ENCODE measurements at places on chromosomes 7 and 10.

- peaks cover 41% of the 10 kb centered on the region for H3K36me3 ChIP-seq
- DNase-seq: no peak
- no peaks in the 10 kb centered on the region for H3K27me3 ChIP-seq
- H3K4me3 ChIP-seq: no peak overlapping the region
Observed at GRCh38 chr7:2131800-2132199, 100.9 kb downstream of the MAD1L1 start.

DNA sequence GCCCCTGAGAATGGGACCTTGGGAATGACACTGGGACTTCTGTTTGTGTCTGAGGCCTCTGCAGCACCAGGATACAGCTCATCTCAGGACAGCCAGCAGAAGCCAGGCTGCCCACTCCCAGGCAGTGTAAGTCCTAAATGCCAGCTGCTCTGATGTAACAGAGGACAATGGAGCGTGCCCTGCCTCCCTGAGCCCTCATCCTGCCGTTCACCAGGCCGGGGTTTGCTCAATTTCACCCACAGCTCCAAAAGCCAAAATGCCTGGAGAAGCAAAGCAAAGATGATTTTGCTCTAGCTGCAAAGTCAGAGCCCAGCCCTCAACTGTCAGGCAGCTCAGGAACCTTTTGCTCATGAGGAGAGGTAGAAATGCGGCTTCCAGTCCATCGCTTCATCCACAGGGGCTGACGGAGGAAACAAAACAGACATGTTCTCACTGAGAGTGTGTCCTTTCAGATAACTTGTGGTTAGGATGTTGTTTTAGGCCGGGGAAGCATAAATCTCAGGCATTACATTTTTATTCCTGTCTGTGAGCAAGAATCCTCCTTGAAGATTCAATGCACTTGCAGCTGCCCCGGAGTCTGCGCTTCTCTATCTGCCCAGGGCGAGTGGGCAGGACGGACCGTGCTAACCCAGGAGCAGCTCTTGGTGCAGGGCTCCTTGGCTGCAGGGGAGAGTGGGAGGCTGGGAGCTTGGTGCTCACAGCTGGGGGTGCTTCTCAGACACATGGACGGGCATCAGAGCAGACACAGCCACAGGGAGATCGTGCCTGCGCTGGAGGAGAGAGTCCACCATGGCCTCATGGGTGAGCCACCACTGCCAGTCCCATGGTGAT lies 83.2 kb upstream of the CHST15 start:
- H3K4me1 ChIP-seq: no peaks in the 10 kb centered on the region
- DNase-seq: no peak
- H3K36me3 ChIP-seq: no peaks in the 10 kb centered on the region
- no peak overlapping the region for H3K4me3 ChIP-seq
- no peak overlapping the region for H3K27ac ChIP-seq

DNA sequence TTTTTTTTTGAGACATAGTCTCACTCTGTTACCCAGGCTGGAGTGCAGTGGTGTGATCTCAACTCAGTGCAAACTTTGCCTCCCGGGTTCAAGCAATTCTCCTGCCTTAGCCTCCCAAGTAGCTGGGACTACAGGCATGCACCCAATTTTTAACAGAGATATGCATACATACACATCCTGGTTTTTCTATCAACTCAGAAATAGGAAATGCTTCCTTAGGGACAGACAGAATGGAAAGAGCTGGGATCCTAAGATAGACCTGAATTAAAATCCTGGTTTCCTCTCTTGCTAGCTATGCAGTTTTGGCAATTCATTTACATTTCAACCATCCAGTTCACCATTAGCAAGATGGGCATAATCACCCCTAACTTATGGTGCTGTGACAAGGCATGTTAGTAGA lies 347.5 kb downstream of the GPAM start:
- no peaks in the 10 kb centered on the region for H3K36me3 ChIP-seq
- no peak for DNase-seq
- no peaks in the 10 kb centered on the region for H3K4me1 ChIP-seq
- no peak overlapping the region for H3K27ac ChIP-seq

DNA sequence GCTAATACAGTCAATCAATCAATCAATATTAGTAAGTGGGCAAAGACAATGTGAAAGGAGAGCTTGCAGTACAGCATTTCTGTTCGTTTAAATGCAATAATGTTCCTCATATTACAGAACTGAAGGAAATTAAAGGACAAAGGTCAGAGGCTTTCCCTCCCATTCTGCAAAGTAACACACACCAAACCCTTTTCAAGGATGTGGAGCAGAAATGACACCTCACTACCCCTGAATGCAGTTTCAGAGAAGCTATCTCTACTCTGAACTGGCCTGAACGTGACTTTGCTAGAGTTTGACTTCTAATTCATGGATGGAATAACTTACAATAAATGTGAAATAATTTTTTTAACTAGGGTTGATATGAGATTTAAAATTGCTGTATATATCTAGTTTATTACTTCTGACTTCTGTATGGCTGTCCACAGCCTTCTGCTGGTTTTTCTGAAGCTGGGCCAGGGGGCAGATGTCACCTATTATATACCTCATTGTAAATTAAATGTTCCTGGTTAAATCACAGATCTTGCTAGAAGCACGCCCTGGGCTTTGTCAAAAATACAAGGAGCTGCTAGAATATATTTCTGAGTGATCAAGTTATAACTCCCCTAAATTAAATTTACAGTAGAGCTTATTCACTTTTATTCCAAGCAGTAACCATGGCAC lies 156.9 kb upstream of the C7orf33 start:
- no peak overlapping the region for H3K27ac ChIP-seq
- DNase-seq: no peak
- H3K27me3 ChIP-seq: no peaks in the 10 kb centered on the region
- H3K4me1 ChIP-seq: no peaks in the 10 kb centered on the region

DNA sequence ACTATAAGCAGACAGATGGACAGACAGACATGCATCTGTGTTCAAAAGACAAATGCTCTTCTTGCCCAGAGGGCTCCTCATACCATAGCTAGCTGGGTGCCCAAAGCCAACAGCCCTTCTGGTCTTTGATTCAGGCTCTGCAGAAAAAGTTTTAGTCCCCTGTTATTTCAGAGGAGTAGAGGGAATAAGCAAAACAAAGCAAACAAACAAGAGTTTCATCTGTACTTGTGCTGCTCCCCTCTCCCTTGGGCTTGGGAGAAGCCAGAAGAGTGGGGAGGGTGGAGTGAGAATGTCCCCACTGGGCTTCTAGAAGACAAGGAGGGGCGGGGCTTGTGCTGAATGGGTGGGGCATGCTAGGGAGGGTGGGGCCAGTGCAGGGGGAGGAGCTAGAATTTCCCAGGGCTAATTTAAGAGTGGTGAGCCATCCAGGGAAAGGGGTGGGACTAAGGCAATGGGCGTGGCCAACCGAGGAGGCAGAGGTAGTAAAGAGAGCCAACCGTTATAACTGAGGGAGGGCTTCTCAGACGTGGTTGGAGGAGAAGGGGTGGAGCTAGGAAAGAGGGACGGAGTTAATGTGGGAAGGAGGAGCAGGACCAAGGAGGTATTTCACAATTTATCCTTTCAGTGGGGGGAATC lies 101.2 kb upstream of the MGMT start:
- H3K36me3 ChIP-seq: no peaks in the 10 kb centered on the region
- no peak for DNase-seq
- H3K4me1 ChIP-seq: no peaks in the 10 kb centered on the region
- no peak overlapping the region for H3K27ac ChIP-seq
- no peak overlapping the region for H3K4me3 ChIP-seq
- no peaks in the 10 kb centered on the region for H3K27me3 ChIP-seq
